MG63 (cell line): ENCODE measurements at places on chromosomes 6 and 20.
A peak's percentile ranks its signal among the peaks of the same experiment; 100 is the strongest.

DNA sequence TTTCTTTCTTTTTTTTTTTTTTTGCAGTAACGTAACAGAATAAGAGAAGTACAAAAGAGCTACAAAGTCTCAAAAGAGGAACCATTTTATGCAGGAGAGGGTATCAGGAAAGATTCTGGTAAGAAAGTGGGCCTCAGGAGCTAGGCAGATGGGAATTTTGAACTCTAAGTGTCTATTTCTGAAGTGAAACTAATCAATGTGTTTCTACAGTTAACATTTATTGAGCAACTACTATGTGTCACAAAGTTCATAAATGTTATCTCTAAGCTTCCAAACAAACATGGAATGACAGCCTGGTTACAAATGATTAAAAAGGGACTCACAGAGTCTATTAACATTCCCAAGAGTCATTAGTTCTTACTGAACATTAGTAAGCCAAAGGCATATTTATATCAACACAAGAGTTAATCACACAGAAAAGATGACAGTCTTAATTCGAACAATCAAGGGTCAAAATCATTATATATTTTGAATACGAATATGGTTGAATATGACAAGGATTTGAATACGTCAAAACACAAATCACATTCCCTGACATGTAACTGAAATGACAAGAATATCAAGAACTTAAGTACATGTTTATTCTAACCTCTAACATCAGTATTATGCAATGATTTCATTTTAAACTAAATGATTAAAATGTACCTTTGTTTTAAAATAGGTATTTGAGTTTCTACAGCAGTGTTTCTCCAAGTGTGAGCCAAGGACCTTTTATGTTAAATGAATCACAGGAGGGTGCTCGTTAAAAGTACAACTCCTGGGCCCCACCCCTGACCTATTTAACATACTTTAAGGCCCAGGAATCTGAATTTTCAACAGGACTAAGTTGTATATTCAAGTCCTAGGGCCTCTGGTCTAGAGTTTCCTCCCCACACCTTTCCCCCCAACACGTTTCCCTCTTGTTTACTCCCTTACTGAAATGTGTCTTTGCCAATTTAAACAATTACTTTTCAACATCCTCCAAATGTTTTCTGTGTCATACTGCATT, 89.7 kb downstream of the ATXN1 start:
- DNase-seq = no peak

GRCh38 chr20:58043236-58044140, 185.0 kb downstream of the ANKRD60 start:
- DNase-seq = no peak

DNA sequence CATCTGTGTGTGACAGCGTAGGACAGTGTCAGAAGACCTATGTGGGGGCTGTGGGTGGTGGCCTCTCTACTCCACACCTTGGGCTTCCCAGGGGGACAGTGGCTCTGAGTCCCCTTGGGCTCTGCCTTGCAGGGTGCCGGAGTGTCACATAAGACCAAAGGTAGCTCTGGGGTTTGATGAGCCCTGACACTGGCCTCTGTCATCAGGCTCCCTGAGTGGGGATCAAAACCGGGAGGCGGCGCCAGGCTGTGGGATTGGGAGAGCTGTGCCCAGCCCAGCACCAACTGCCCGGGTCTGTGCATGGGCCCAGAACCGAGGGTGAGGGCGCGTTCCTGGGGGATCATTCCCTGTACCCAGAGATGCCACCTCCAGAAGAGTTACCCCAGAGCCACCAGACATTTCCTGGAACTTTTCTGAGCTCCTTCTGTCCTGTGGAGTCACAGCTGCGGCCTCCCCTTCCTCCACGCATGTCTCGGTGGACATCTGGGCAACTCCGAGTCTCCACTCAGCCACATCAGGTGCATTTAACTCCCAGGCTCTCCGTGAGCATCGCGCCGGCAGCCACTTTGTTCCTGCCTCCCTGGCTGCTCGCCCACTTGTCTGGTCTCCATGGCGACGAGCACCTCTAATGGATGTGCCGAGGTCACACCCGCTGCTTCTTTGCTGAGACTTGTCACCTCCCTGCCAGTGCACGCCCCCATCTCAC, 94.7 kb downstream of the TMEM242 start:
- DNase-seq = no peak

- DNase-seq = peak; percentile 54
Measured at GRCh38 chr20:20802328-20802727, 89.9 kb upstream of the RALGAPA2 start.

GRCh38 chr6:43170417-43170930, 595 bp upstream of the SRF start:
- no peak for DNase-seq

GRCh38 chr6:65229825-65230224, 477.2 kb downstream of the EYS start:
- DNase-seq = no peak

- no peak for DNase-seq
Measured at GRCh38 chr6:14726816-14727493, 518.9 kb upstream of the JARID2 start.

DNA sequence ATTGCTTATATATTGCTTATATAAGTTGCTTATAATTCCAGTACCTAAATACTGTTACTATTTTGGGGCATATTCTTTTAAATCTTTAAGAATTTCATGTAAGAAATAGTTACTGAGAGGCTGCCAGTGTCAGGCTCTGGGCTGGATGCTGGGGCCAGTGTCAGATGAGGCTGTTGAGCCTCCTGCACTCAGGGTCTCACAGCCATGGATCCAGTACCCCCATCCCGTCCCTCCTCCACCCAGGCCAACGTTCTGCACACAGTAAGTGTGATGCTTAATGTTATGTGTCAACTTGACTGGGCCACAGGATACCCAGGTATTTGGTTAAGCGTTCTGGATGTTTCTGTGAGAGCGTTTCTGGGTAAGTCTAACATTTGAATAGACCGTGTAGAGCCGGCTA, 119.5 kb upstream of the PMEPA1 start:
- no peak for DNase-seq

- DNase-seq = no peak
Measured at GRCh38 chr20:8678098-8678776, 390.6 kb upstream of the PLCB4 start.

DNA sequence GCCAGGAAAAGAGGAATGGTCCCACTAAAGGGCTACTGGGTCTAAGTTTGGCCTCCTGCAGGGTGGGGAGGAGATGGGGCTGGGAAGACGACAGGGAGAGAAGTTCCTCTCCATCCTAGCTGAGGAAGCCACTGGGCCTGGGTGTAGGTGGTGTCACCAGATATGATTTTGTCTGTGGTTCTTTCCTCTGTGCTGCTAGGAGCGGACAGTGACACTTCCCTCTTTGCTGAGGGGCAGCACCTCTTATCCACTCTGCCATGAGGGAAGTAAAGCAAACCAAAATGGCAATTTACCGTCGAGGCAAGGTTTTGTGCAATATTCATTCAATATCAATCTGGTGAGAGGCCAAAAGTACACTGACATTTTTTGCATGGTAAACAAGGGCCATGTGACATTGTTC, 33.0 kb upstream of the NR2E1 start:
- DNase-seq = no peak

- no peak for DNase-seq
Measured at GRCh38 chr6:166223079-166223478, 55.4 kb upstream of the TBXT start.

GRCh38 chr6:106477146-106477545, 116.6 kb downstream of the CRYBG1 start:
- DNase-seq = no peak

GRCh38 chr20:5211803-5212714, 85.3 kb downstream of the CDS2 start:
- DNase-seq = no peak

DNA sequence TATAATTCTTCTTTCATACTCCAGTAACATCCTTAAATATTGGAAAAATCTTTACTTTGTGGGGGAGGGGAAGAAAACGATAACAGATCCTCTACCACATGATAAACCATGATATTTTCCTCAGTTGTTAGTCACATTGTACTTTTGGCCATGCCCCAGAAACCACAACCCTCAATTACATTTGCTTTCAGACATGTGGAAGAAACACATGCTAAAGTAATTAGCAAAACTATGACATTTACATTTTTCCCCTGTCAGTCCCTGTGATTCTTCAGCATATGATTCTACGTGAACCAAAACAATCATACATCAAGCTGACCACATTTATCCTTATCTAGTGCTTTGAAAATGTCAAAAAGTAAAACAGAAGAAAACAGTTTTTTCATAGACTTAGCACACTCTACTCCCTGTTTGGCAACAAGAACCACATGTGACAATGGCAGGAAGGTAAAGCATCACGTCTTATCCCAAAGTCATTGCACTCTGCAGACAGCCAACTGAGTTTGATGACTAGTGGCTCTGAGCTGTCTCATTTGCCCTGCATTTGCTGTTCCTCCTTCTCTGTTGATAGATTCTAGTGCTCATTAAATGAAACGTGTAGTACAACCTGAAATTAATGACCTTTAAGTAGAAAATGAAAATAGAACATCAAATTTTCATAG, 505.8 kb upstream of the MARCKS start:
- no peak for DNase-seq

GRCh38 chr20:41034239-41034638, 5.6 kb downstream of the TOP1 start:
- DNase-seq = no peak

DNA sequence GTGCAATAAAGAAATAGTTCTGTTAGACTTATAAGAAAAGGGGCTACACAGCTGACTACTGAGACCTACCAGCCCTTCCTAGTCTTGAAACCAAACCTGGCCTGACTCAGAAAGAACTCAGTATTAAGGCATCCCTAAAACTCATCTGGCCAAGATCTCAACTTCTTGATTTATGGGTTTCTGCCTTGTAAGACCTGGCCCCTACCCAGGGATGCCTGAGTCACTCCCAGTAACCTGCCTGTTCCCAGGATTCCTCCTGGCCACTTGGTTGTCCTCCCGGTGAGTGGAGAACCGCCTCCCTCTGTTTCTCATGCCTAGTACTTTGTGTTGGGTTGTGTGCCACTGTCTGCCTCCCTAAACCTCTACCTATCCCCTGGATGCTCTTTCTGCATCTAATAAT, 189.4 kb upstream of the PREP start:
- DNase-seq = peak; percentile 75

- DNase-seq = no peak
Measured at GRCh38 chr20:58146081-58146745, 82.2 kb downstream of the ANKRD60 start.

DNA sequence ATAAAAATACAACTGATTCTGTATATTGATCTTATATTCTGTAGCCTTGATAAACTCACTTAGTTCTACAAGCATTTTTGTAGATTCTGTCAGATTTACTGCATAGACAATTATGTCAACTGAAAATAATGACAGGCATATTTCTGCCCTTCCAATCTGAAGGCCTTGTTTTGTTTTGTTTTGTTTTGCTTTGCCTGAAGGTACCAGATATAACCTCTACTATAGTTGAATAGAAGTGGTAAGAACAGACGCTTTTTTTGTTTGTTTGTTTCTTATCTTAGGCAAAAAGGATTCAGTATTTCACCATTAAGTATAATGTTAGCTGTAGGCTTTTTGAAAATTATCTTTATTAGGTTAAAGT, 64.6 kb upstream of the RSPO3 start:
- DNase-seq = no peak

GRCh38 chr6:31879901-31880300, 1.1 kb upstream of the SLC44A4 start:
- DNase-seq = no peak

- DNase-seq = no peak
Measured at GRCh38 chr20:49260218-49260617, 17.6 kb downstream of the ZNFX1 start.

- peak; percentile 19 for DNase-seq
Measured at GRCh38 chr6:105226598-105227294, 46.9 kb upstream of the POPDC3 start.

GRCh38 chr6:111980143-111980542, 73.8 kb upstream of the CCN6 start:
- no peak for DNase-seq

- DNase-seq = no peak
Measured at GRCh38 chr6:130000526-130001421, 17.6 kb upstream of the L3MBTL3 start.
